ENCODE measurements at places on chromosomes 13 and 19.

- no peak for DNase-seq
Observed at GRCh38 chr19:29442094-29442493, 83.7 kb upstream of the VSTM2B start.

DNA sequence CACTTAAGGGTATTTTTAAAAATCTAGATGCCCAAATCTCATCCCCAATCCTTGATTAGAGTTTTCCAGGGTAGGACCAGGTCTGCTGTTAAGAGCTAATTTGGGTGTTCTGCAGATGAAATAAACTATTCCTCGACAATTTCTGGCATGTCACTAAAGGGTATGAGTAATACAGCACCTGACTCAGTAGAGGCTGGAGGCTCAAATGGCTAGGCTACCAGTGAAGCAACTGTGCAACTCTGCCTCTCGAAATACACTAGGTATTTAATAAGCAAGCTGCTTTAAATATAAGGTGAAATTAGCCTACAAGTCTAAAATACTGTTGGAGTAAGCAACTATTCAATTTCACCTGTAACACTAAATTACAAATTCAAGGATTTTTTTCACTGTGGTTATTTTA, 1.5 kb downstream of the RNF6 start:
- DNase-seq = no peak

- no peak for DNase-seq
Observed at GRCh38 chr19:39828015-39828653, 5.8 kb downstream of the DYRK1B start.

DNA sequence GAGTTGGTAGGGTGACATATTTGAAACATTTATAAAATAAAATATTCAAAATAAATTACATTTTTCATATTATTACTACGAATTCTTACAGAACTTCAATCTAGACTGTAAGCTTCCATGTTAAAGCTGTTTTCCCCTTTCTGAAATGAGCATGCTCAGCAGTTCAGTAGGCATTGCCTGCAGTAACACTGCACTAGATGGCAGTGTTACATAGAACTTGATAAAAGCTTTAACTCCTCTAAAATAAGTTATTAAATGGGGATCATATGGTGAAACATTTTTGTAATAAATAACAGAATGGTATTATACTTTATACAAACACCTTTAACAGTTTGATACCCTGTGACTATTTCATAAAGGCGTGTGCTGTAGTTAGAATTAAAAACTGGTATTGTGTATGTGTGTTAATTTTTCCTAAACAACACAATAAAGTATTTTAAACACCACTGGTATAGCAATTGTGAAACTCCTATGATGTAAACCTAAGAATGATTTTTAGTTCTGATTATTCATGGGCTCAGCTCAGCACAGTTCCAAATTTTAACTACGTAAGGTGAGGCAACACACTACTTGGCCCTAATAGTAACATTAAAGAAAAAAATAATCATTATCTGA, 11.6 kb upstream of the GPR18 start:
- peak; percentile 15 for DNase-seq

- DNase-seq = no peak
Observed at GRCh38 chr19:40928850-40929249, 46.8 kb upstream of the CYP2A7 start.

- no peak for DNase-seq
Observed at GRCh38 chr19:11797491-11797890, 832 bp upstream of the ZNF491 start.

- no peak for DNase-seq
Observed at GRCh38 chr19:3712663-3713611, 4.8 kb downstream of the TJP3 start.

DNA sequence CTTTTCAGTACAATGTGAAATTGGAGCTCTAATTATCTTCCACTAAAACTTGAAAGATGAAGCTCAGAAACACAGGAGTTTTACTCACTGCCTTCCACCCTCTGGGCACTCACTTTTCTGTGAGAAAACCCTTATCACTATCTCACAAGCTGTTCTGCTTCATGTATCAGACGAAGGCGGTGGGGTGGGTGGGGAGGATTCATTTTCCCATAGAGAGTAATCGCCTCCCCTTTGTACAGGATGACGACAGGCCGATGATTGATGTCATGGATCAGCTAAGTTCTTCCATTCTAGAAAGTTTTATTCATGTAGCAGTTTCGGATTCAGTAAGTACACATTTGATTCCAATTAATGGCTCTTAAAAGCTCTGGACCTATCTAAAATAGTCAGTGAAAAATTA, 139.9 kb downstream of the ZAR1L start:
- DNase-seq = no peak

Measured in brain pericyte (primary cell).